ENCODE measurements at places on chromosomes 5 and 9.

- no peak for DNase-seq
Measured at GRCh38 chr9:134264169-134264568, 62.1 kb upstream of the RXRA start.

- no peak for DNase-seq
Measured at GRCh38 chr9:119078015-119078414, 291.2 kb downstream of the BRINP1 start.

GRCh38 chr9:121272401-121272948, 4.5 kb downstream of the GSN start:
- DNase-seq: no peak

DNA sequence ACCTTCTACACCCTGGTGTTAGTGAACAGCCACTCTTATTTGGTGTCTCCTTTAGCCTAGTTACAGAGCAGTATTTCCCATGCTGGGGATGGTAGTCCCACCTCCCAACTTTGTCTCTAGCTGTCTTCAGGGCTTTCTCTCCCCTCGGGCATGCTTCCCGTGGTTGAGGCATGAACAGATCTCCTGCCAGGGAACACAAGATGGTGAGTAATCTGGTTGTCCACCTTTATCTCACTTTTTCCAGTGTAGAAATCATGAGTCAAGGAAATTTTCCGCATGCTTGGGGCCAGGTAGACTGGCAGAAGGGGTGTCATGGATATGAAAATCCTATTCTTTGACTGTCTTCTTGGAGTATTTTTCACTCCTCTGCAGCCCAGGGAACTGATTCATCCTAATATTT, 532.9 kb downstream of the ANXA1 start:
- DNase-seq: no peak

- no peak for DNase-seq
Measured at GRCh38 chr5:63743096-63743798, 219.0 kb downstream of the HTR1A start.

Measured in CD4-positive, alpha-beta T cell treated with Interleukin-21 for 1 hour (primary cell).